ENCODE measurements at places on chromosomes 3 and 15.

DNA sequence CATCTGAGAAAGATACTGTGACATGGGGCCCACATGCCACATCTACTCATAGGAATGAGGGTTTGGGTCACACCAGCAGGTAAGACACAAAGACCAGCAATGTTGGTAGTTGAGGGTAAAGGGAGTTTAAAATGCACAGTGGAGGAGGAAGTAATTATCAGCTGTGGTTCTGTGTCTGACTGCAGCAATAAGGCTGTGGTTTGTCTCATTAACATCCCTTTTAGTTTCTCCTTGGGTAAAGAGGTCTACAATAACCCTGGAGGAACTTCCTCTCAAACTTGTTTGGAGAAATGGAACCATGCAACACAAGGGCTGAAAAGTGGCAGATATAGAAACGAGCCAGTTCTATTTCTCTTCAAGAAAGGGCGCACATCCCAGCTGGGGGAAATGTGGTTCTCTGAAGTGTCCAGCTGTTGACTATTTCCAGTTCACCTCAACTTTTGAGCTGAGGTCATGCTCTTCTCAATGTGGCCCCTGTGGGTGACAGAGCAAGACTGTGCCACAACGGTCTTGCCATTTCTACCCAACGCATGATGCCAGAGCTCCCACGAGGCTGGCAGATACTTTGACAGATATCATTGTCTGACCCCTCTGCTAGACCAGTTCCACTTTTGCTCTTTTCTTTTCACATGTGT is 234.3 kb downstream of the SQOR start:
- DNase-seq: no peak

- DNase-seq: no peak
These were observed 78.1 kb downstream of the OXNAD1 start for GRCh38 chr3:16343101-16343500.

DNA sequence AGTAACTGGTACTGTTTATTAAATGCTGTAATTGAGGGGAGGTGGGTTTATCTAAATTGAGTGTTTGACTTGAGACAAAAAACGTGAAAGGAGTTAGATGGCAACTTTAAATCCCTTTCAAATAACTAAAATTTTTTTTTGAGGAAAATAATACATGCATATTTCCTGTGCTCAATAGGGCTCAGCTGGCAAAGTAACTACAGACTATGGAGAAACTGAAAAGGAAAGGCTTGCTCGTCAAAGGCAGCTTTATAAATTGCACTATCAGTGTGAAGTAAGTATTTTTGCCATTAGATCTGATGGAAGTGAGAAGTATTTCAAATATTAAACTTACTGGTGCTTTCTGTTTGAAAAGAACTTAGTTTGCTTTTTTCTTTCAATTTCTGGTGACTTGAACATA is 72.2 kb downstream of the DZIP3 start:
- DNase-seq: no peak

DNA sequence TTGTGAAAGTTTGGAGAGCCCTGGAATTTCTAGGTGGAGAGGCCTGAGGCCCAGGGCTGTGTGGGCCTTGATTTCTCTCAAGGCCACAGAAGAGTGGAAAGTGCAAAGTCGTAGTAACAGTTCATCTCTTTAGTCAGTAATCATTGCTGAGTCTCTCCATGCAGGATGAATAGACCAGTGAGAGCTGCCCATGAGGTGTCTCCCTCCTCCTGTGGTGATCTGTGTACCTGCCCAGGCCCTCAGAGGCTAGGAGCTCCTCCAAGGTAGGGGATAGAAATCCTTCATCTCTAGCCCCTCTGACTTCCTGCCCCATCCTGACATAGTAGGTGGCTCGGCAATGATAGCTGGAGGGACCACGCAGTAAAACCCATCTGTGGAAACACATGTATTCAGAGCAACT is 6.8 kb upstream of the IDH3A start:
- no peak for DNase-seq

- DNase-seq: no peak
These were observed 35.4 kb downstream of the FXR1 start for GRCh38 chr3:180947761-180948390.

DNA sequence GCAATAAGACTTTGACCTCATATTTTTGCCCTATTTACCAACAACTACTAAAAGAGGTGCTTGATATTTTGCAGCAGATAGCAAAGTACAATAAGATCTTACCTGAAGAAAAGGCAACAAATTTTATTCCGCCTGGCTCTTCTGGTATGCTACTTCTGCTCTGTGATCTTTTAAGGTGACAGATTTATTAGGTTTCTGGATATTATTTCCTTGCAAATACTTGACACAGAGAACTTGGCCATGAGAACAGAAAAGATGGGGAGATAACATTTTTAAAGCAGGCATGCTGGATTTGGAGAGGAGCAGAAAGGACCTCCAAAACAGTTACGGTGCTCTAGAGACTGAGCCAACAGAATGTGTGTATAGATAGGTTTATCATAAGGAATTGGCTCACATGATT is 86.7 kb upstream of the RNF7 start:
- DNase-seq: no peak

DNA sequence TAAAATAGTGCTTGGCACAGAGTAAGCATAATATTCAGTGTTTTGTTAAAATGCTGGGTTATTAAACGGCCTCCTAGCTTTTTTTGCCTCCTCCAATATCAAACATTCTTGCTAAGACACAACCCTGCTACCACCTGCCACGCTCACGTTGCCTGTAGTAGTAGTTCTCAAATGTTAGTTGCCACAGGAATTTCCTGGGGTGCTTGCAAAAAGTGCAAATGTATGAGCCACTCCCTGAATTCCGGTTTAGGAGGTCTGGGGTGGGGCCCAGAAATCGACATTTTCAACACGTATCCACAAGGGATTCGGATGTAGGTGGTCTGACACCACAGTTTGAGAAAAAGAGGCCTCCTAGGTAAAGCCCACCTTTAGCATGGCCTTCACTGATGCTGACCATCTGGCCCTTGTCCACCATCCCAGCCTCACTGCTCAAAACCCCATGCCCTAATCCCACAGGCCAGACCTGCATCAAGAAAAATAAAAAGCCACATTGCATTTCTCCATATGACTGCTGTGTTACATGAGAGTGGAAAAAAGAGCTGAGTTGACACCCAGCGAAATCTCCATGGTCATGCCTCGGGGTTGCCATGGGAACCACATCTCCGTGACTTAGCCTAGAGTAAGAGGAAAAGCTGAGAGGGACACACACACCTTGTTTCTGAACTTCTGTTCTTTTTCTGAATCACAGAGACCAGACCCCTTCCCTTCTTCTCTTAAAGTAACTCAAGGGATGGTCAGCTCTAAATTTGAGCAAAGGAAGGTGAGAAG is 116.4 kb upstream of the HES1 start:
- DNase-seq: no peak

- DNase-seq: no peak
These were observed 250.9 kb upstream of the TPM1 start for GRCh38 chr15:62791694-62792093.

DNA sequence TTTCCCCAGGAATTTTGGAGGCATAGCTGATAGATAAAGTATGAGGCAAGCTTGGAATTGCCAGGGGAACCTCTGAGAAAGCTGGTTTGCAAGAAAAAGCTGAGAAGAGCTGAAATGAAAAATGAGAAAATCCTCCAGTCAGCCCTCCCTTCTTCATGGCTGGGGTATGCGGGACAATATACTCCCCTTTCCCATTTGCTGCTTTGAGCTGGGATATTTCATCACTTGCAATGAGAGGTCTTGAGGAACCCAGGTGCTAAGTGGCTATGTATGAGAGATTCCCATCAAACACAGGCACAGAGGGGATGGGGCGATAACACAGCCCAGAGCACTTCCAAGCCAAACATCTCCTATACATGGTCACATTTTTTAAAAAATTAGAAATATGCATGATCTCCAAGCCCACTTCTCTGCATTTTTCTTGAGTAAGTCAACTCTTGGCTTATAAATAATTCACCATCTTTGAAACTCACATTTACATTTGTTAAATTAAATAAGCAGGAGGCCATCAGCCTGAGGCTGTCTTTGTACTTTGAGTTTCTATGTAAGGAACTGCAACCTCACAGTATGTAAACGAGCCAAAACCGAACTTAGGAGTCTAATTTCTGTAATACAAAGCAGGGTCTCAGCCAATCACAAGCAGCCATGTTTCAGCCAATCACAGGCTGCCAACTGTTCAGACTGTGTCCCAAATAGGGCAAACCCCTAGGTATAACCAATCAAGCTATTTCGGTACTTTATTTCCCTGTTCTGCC is 983.6 kb upstream of the NR2F2 start:
- DNase-seq: no peak

DNA sequence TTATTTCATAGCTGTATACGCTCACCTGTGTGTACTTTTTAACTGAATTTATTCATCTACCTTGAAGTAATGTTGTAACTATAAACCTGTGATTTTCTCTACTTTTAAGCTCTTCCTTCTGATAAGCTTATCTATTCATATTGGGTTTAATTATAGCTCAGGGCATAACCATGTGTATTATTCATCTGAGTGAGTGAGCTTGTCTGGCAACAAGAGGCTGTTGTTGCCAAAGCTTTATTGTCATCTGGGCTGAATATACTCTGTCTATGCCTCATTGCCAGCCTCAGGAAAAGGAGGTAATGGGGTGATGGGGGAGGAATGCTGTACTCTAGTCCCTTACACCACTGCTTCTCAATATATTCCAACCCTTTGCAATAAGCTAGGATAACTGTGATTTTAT is 292.4 kb downstream of the UBE2E2 start:
- no peak for DNase-seq

DNA sequence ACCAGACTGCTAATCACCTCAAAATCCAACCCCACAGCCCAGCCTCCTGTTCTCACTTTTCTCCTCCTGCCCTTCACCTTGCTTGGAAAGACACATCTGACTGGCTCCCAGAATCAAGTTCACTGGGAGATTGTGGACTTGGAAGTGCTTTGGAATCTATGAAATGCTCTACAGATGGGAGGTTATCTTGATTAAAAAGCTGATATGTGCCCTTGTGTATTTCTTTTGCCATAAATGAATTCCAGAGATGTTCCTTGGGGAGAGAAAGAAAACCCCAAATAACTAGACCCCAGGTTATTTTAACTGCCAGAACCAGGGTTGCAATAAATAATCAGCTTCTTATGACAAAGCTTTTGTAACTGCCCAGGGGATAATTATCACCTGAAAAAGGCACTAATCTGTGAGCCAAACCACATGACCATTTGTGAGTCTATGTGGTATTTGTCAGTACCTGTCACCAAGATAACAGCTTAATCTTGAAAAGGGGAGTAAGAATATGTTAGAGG is 21.7 kb upstream of the ARHGEF3 start:
- no peak for DNase-seq

DNA sequence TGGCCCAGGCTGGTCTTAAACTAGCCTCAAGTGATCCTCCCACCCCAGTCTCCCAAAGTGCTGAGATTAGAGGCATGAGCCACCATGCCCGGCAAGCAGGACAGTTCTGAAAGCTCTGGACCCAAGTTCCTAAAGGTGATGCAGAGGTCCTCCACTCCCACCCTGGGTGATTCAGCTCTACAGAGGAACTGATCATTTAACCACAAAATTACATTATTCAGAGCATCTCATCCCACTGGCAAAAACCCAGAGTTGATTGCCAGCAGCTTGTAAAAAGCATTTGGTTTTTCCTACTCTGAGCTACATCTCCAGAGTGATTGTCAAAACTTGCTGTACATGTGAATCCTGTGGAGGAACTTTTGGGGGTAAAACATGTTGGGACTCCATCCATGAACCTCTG is 60.2 kb downstream of the SLTM start:
- DNase-seq: no peak

DNA sequence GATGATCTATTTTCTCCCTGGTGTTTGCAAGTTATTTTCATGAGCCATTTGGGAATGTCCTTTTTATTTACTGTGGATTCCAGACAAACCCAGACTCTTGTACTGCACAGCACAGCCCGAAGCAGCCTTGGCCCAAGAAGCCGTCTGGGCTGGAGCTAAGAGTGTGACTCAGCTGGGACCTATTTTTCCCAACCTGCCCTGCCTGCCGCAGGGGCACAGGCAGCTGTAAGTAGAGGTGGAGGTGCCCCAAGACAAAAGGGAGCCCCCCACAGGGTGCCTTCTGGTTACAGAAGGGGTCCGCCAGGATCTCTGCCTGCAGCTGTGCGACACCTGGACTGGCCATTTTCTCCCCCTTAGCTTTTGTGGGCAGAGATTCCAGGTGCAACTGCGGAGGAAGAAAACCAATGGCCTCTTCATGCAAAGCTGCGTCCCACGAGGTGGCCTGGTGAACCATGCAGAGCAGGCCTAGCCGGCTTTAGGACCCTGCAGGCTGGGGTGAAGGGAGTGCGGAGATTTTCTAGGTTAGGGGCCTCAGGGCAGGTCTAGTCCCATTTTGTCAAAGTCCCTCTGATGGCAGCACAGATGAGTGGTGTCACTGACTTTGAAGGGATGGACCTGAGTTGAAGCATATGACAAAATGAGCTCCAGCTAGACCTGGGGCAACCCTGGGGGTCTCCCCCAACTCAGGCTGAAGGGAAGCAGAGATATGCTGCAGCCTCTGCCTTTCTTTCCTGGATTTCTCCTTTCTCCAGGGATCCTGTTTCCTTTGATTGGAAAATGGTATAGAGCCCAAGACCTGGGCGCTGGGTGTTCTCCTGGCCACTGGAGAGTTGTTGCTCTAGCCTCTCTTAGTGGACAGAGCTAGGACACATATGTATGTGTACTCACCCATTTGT is 131.2 kb downstream of the KLF13 start:
- no peak for DNase-seq

- DNase-seq: no peak
These were observed 55.7 kb downstream of the SRGAP3 start for GRCh38 chr3:9193633-9194195.

DNA sequence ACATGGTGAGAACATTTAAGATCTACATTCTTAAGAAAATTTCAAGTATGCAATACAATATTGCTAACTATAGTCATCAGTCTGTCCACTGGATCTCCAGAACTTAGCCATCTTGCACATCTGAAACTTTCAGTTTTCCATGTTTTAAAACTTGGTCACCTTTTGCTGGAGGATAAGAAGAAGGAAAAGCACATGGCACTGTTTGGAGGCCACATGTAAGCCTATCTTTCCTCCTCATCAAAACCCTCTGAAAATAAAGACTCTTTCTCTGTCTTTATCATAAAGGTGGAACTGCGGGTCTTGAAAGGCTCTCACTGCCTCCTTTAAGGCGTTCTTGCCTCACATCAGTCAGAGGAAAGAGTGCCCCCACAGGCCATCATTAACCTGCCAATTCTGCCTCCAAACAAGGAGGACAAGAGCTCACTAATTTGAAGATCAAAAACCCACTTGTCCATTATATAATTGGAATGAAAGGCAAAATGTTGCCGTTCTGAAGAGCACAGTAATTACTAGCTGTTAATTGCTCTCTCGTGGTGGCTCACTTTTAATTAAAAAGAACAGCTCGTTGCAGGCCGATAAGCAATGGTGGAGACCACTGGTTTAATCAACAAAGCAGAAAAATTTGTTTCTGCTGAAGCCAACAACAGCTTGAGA is 157.8 kb downstream of the MECOM start:
- DNase-seq: no peak

DNA sequence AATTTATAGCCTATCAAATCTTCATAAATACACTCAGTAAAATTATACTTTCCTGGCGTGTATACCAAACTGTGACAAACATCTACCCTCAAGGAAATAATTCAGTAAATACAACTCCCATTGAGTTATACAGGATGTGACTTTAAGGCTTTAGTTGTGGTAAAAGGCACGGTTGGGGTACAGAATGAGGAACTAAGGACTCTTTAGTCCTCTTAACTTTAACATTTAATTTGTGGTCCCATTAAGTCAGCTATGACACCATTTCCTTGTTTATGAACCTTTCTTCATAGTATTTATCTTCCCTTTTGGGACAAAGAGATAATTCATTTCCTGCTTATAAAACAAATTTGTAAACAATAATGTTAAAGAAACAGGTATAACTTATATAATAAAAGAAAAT is 30.2 kb downstream of the IFT80 start:
- no peak for DNase-seq

Measured in stimulated activated naive B cell treated with anti-CD40 and anti-IgM and Interleukin-4, amounts not matched to agents 10 μg/mL and 1 μg/mL and 100 μg/mL, for 72 hours (primary cell).